Activated CD4-positive, alpha-beta T cell treated with anti-CD3 and anti-CD28 coated beads for 4 hours (primary cell): ENCODE measurements at places on chromosomes 1 and 21.

GRCh38 chr1:100941098-100941527, 45.2 kb downstream of the SLC30A7 start:
- no peak for DNase-seq

DNA sequence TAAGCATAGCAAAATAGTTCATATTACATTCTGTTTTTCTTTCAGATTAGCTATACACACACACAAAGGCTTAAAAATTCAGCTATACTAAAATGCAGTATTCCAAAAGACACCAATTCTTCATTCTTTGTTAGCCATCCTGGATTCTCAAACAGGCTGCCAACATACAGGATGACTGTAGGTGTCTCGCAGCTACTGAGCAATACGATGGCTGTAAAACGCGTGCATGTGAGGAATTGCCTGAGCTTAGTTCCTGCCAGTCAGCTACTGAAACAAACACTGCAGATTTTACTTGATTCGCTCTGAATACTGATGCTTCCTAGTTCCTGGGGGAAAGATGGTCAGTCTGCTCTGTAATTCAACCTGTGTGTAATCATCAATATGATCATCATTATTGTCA, 24.7 kb upstream of the HMGN1 start:
- DNase-seq, result no peak

DNA sequence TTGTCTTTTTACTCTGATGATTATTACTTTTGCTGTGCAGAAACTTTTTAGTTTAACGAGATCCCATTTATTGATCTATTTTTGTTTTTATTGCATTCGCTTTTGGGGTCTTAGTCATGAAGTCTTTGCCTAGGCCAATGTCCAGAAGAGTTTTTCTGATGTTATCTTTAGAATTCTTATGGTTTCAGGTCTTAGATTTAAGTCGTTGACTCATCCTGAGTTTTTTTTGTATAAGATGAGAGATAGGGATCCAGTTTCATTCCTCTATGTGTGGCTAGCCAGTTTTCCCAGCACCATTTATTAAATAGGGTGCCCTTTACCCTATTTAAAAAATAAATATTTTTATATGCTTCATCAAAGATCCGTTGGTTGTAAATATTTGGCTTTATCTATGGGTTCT, 13.2 kb downstream of the MAN1C1 start:
- no peak for DNase-seq

GRCh38 chr1:61389926-61390845, 307.8 kb downstream of the NFIA start:
- no peak for DNase-seq

GRCh38 chr1:14442669-14443068, 155.8 kb upstream of the KAZN start:
- DNase-seq, result no peak

GRCh38 chr1:30466026-30466425, 257.4 kb downstream of the MATN1 start:
- DNase-seq, result no peak

DNA sequence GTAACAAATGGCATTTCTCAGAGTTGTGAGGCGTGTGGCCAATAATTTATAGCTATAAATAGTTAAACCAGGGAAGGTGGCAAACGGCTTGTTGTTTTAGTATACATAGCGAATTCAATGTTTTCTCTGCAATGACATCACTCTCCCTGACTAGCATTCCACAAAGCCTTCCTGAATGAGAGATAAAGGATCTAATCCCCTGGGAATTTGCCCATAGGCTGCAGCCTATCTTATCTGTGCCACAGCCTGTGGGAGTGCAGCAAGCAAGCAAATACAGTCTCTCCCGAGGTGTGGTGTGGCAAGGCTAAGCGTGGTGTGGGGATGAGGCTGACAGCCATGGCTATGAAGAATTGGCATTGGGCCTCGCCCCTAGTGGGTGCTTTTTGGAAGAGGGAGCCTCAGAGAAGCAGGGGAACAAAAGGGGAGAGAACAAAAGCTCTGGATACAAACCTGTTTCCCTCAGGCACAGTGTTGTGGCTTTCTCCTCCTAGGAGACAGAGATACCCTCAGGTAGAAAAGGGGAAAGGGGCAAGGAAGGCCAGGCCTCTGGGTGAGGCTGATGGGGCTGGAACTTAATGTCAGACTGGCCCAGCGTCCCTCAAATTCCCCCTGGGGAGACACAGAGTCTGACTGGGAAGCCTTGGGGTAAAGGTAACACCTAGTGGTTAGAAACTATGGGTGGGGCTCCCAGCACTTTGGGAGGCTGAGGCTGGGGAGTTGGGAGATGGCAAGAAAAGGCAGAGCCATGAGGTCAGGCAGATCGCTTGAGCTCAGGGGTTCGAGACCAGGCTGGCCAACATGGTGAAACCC, 8.9 kb downstream of the TAGLN2 start:
- DNase-seq, result no peak

DNA sequence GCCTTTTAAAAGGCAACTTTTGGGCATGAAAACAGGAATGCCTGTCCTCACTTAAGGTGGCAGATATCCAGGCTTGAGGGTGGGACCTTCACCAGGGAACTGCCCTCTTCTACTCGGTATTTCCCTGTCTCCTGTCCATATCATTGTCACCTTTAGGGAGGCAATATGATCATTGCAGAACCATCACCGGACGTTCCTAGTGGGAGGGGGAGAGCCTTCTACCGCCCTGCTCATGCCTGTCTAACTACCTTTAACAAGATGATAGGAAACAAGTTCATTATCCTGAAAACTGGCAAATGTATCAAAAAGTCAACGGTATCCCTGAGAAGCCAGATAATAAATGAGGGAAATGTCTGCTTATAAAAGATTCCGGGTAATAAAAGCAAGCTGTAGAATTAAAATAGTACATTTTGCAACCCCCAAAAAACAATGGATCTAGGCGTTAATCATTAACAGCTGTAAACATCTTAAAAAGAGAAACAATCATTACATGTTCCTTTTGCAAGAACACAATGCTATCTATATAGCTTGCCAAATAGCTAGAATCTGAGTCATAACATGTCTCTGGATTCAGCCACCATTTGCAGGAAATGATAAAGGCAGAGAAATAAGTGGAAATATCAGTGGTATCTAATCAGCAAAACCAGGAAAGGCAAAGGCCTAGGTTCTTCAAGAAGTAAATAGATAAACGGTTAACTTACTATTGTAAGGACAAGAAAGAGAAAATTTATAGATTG, 852.9 kb upstream of the ADGRL4 start:
- no peak for DNase-seq

- no peak for DNase-seq
Observed at GRCh38 chr1:89309828-89310227, 37.2 kb upstream of the GBP5 start.

- DNase-seq, result no peak
Observed at GRCh38 chr1:227314014-227314848, 4.1 kb downstream of the CDC42BPA start.

GRCh38 chr1:155044365-155044764, 6.8 kb upstream of the ADAM15 start:
- DNase-seq, result no peak

- no peak for DNase-seq
Observed at GRCh38 chr1:99992760-99993467, 23.1 kb downstream of the SLC35A3 start.

- no peak for DNase-seq
Observed at GRCh38 chr1:56077206-56077605, 502.2 kb downstream of the PLPP3 start.

GRCh38 chr1:51623025-51623424, 6.1 kb downstream of the OSBPL9 start:
- no peak for DNase-seq

GRCh38 chr1:174964261-174964971, 35.3 kb upstream of the CACYBP start:
- DNase-seq, result peak; percentile 10

DNA sequence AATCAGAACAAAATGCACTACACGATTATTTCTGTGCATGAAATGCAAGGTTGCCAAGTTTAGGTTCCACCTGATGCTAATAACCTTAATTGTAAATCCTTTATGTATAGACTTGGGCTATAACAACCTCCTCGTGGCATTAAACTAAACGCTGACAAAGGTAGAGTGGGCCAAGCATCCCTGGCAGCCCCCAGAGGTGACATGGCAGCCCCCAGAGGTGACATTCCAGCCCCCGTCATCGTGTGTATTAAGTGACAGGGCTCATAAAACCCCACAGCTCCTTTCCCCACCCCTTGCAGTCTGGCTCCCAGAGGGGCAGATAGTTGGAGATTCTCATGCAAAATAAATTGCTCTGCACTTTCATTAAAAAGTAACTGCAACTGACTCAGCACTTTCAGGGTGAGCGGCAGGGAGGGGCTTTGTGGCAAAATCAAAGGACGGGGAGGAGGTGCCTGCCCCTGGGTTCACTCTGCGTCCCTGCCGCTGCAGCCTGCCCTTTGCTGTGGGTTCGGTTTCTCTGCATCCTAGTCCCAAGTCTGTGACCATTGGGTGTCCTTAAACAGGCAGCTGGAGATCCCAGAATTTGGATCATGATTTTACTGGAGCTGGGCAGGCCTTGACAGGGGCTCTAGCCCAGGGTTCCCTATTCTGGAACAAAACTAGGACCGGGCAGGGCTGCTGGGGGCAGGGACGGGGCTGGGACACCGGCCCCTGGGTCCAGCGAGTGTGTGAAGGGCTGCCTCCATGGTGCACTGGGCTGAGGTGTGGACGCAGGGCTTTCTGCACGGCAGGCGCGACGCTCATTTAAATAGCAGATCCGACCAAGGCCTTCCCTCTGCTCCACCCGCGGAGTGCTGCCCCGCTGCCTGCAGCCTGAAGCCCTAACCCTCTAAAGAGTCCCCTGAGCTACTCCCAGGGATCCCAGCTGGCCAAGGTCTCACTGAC, 234.9 kb upstream of the VAMP3 start:
- DNase-seq, result no peak

GRCh38 chr1:66374561-66375111, 159.3 kb upstream of the SGIP1 start:
- DNase-seq, result peak; percentile 35

DNA sequence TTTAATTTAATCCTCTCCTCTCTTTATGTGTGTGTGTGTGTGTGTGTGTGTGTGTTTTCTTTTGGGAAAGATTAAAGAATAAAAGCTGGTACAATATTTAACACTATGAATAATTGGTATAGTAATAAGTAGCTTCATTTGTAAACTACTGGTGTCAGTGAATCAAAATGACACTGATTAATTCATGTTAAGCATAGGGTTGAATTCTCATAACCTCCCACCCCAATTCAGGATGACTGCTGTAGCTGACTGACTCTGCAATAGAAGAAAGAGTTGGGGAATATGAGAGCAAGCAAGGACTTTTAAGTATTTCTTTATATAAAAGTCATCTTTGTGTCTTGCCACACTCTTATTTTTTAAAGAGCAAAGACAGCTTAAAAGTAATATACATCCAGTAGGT, 13.1 kb downstream of the SLC30A7 start:
- no peak for DNase-seq

- DNase-seq, result no peak
Observed at GRCh38 chr1:156602557-156602993, 1.3 kb upstream of the GPATCH4 start.

DNA sequence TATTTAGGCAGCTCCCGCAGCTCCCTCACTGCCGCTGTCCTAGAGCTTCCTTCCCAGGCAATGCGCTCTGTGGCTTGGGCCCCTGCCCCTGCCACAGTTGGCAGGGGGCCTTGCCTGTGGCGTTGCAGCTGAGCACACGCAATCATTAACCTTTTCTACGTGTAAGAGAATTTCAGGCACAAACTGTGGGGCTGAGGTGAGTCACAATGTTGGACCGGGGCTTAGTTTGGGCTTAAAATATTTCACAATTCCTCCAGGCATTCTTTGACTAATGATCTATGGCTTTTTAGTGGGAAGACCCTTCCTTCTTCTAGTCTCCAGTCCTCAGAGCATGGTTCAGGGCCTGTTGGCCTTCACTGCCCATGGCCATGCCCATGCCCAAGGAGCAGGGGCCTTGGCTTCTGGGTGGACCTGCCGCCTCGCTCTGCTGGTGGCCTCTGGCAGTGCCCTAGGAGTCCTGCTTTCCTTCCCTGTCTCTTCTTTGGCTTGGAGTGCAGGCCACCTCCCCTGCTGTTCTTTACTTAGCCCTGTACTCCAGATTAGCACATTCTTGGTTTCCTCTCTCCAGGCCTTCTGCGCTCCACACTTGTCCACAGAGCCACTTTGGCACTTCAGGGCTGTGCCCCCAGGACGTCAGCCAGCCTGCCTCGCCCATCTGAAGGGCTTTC, 39.2 kb downstream of the MAPKAPK2 start:
- no peak for DNase-seq

DNA sequence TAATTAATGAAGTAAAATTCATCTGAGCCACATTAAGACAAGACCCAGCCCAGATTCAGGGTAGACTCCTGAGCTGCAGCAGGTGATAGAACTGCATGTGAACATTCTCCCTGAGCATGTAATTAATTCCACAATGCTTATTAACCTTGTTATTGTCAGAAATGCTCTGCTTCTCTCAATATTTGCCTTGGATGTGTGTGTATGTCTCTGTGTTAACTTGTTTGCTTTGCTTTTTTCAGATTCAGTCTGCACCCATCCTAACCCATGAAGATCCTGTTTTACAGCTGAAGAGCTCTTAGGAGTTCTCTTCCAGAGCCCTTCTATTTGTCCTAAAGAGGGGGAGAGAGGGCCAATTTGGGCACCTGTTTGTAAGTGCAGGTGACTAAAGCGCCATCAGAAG, 143.2 kb upstream of the BMP8A start:
- no peak for DNase-seq

GRCh38 chr1:58094221-58094620, 452.3 kb downstream of the OMA1 start:
- DNase-seq, result no peak

GRCh38 chr1:231781892-231782291, 155.3 kb downstream of the DISC1 start:
- DNase-seq, result no peak

DNA sequence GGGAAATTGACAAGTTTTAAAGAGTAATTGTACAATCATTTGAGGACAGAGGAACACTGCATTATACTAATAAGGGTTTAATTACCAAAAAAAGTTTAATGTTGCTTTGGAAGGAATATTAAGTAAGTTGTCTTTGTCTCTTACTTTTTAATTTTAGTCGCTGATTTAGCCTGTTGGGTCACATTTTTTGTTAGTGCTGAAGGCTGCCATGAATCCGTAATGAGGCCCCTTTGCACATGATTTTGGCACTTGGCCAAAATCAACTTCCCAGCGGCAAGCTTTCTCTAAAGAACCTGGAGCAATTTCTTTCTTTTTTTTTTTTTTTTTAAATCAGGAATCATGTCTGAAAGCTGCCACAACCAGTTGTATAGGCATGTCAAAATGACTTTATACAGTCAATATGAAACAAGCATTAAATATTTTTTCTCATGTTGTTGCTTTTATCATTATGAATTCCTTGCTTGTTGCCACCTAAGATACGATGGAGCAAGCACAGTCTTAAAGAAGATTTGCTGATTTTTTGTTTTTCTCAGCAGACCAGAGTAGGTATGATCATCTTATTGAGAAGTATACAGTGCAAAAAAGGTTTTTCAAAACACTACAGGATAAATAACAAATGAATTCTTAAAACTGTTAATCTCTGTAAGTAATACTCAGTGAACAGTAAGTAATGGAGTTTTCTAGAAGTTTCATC, 690.4 kb downstream of the USP25 start:
- no peak for DNase-seq

- DNase-seq, result no peak
Observed at GRCh38 chr1:40014253-40014706, 26.2 kb upstream of the CAP1 start.
